ENCODE measurements at places on chromosomes 7 and 10.

GRCh38 chr10:46517541-46517940 is 38.9 kb downstream of the GPRIN2 start:
- DNase-seq, result no peak

- no peak for DNase-seq
Observed at GRCh38 chr10:103262229-103262628, 14.7 kb upstream of the INA start.

- no peak for DNase-seq
Observed at GRCh38 chr10:88165849-88166271, 302.4 kb downstream of the PTEN start.

- DNase-seq, result no peak
Observed at GRCh38 chr7:5420881-5421713, 2.5 kb downstream of the TNRC18 start.

- no peak for DNase-seq
Observed at GRCh38 chr7:117728890-117729624, 144.2 kb downstream of the CTTNBP2 start.

DNA sequence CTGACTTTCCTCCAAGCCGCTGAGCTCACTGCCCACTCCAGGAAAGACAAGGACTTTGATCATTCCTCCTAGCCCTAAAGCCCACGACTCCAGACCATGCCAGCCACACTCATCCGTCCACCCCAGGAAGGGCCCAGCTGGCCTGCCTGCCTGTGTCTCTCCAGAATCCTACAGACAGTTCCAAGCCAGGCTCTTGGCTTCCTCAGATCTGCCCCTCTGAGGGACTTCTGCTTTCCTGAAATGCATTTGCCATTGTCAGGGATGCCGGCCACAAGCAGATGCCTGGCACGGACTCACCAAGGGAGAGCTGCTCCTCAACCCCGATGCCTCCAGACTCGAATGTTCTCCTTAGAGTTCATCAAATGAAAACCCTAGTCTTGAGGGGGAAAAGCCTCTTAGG is 155.8 kb downstream of the OAT start:
- no peak for DNase-seq

- no peak for DNase-seq
Observed at GRCh38 chr10:70595566-70596016, 7.0 kb downstream of the PRF1 start.

GRCh38 chr10:30215623-30216022 is 133.5 kb downstream of the MTPAP start:
- DNase-seq, result no peak

DNA sequence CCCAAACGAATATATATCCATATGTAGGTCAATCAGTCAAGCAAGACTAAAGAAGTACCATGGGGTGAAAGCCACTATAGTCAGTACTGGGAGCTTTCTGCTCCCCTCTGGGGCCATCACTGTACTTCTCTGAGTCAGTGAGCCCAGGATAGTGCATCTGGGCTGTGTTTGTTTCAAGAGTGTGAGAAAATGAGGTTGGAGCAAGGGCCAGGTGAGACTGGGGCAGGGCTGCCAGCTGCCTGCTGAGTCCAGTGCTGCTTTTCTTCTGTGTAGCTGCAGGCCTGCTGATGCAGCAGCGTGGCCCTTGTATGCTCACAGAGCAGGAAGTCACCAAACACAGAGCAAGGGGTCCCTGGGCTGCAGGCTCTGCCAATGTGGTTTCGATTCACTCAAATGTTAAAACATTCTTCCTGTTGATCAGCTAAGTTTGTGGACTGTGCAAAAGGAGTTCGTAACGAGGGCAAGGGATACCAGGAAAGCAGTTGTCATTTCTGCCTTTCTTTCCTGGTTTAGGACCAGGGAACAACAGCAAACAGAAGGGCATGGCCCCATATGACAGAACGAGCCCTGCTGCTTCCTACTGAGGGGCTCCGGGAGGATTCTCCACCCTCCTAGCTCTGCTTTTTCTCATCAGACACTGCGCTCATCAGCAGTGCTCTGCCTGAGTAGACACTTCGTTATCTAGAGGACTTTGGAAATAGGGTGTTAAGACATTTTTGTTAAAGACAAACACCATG is 65.4 kb upstream of the TNS3 start:
- DNase-seq, result no peak

GRCh38 chr10:89029785-89030437 is 39.3 kb downstream of the FAS start:
- no peak for DNase-seq

GRCh38 chr10:557792-558328 is 131.6 kb downstream of the DIP2C start:
- no peak for DNase-seq

DNA sequence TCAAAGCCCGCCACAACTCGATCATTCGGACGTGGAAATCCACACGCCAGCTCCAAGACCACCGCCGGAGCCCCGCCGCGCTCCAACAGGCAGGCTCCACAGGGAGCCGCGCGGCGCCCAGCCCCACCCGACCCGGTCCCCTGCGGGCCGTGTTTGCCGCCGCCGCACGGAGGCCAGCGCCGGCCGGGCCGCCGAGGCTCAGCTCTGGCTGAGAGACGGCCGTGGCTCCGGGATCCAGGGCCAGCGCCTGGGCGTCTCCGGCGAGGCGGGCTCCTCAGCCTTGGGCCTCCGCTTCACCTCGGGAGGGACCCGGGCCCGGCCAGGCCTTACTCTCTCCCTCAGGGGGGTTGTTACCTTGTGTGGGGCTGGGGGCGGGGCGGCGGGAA is 333 bp downstream of the SMNDC1 start:
- peak; percentile 46 for DNase-seq

DNA sequence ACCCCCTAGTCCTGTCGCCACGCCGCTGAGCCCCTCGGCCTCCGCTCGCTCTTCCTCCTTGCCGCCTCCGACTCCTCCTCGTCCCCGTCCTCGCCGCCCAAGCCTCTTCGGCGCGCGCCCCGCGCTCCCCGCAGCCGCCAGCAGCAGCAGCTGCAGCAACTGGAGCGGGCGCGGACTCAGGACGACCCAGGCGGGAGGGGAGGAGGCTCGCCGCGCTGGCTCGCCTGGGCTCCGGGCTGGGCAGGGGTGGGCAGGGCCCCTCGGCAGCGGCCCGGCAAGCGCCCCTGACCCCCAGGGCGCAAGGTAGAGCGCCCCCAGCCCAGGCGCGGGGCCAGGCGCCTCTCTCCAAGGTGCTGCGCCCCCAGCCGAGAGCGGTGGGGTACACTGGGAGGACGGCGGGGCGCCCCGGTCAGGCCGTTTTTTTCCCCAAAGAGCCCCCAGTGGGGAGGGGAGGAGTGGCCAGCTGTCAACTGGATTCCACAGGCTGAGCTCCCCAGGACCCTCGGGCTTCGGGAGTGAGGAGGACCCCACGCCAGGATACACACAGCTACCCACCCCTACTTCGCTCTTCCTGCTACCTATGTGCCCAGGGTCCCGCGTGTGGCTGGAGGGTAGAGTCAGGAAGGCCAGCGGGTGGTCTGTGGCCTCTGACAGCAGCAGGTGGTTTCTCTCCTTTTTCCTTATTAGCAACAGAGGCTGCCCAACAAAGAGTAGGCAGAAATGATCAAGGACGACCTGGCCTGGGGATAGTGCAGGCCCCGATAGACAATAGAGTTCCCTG is 903 bp upstream of the KCNMA1 start:
- DNase-seq, result no peak

DNA sequence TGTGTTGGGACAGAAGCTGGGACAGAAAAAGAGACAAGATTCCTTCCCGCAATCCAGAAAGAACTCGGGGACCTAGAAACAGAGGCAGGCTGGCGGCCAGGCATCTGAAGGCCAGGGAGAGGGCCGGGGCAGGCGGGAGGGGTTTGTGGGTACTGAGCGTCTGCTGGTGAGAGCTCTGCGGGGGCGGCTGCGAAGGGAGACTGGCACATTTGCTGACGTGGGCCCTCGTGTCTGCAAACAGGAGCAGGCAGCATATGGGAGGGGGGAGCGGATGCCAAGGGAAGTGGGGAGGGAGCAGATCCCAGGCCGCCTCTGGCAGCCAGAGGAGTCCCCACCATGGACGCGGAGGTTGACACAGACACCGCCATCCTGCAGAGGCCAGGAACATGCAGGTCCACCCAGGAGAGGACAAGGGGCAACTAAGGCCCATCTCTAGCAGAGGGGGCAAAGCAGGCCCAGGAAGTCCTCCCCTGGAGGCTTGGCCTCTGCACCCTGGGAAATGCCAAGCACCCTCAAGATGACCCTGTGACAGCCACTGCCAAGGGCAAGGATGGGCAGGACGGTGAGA is 32.2 kb downstream of the KCNH2 start:
- DNase-seq, result no peak

GRCh38 chr7:12805518-12805928 is 118.1 kb downstream of the ARL4A start:
- DNase-seq, result no peak

DNA sequence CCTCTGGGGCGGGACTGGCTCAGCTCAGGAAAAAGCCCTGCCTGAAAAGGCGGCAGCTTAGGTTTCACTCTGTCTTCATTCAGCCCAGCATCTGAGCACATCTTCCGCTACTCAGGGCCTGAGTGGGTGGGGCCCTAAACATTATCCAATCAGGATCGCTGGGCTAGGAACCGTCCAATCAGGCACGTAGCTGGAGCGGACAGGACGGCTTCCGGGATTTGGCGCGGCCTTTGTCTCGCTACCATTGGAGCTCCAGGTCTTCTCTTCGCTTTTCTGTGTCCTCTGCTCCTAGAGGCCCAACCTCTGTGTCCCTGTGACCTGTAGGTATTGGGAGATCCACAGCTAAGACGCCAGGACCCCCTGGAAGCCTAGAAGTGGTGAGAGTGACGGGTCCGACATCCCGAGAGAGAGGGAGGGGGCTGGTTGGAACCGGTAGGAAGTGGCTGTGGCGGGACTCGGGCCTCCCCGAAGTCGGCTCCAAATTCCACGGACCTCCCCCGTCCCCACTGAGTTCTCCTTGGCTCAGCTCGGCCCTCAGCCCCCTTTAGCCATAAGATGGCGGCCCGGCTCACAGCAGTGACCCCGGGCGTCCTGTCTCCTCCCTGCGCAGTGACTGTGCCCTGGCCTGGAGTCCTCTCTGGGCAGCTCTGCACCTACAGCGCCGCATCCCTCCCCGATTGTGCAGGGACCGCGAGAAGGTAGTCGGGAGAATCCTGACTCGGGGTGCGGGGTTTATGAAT is 99.1 kb downstream of the ZNF680 start:
- DNase-seq, result no peak

All from GM12892 (cell line).